MG63 (cell line): ENCODE measurements at places on chromosomes 3 and 15. TPM values are rescaled to one million over a fixed set of nuclear protein-coding genes. Genes with fewer than 3 reads are reported as not detected.

DNA sequence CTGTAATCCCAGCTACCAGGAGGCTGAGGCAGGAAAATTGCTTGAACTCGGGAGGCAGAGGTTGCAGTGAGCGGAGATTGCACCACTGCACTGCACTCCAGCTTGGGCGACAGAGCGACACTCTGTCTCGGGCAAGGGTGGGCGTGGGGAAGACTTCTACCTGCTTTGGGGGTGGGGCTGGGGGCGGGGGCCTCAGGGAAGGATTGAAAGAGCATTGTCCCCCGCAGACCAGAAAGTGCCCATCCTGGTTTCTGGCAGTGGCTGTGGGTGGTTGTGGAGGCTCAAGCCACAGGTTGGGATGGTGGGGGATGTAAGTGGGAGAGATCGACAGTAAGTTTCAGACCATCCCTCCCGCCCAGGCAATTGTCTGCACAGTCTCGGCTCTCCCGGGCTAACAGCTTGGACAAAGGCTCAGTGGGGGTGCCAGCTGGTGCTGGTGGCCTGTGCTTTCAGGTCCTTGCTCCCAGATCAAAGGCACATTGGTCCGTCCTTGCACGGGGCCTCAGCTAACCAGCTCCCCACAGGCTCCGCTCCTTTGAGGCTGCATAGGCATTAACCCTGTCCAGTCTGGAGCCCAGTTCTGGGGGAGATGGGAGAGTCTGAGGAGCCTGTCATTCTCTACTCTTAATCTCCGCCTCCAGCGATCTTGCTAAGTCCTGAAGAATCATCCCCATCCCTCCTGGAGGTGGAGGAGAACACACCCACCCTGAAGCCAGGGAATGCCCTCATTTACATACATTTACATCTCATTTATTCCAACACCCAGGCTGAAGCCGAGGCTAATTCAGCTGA is 8.6 kb downstream of the SCN5A start:
- no peak for DNase-seq

DNA sequence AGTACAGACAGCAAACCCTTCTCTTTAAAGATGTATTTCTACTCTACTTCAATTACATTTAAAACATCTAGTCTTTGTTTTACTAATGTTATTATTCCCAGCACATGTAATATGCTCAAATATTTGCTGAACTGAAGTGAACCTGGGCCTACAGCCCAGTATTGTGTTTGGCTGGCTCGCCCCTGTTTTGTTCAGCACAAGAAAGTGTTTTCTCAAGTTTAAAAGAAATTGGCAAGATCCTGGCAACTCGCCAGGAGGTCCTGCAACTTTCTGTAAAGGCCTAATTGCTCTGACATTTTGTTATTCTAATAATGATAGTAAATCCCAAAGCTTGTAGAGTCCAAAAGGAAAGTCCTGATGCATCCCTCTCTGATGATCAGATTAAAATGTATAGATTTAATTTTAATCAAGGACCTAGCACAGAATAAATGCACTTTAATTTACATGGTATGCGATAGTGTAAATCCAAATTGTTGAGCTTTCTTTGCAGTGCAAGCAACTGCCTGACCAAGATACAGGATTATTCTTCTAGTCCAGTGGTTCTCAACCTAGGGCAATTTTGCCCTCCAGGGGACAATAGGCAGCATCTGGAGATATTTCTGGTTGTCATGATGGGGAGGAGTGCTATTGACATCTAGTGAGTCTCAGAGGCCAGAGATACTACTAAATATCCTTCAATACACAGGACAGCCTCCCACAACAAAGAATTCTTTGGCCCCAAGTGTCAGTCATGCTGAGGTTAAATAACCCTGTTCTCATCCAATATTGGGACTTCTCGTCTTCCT is 35.7 kb upstream of the TMOD3 start:
- DNase-seq = peak; percentile 42

DNA sequence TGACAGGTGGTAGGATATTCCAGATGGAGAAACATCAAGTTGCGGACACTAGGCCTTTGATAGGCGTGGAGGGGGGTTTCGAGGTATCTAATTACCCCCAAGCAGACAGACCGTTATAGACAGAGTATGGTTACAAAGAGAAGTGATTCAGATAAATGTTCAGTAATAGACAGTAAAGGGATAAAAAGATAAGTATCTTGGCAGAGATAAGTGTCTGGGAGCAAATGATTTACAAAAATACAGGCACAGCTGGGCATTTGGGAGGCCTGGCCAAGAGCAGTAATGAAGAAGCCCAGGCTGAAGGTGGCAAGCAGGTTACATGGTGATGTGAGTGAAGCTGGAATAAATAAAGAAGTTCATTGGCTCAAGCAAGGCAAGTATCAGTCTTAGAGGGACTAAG is 659 bp upstream of the MYH15 start:
- no peak for DNase-seq

- no peak for DNase-seq
Measured at GRCh38 chr3:42694366-42694765, 8.2 kb downstream of the HHATL start.

DNA sequence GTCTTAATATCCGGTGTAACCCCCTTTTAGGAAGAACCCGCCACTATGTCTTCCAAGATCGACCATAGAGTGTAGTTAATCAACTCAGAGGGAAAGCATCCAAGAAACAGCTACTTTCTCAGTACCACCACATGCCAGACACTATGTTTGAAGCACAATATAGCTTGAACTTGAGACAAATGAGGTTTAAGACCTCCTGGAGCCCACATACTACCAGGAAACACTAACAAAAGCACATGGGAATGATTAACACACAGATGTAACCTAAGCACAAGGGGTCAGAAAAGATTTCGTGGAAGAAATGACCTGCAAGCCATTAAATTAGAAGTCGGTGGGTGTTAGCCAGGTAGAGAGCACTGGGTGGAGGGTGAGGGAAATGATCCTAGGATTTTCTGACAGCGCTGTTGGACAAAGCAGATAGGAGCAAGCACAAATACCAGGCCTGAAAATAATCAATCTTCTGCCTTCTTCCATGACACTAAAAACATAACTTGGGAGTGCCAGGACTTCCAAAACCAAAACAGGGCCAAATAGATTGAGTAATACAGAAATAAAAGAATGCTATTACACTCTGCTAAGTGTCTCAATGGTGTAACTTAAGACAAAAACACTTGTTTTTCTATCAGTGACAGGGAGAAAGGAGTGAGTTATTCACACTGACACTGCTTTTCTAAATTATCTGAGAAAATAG is 213.7 kb downstream of the FOXP1 start:
- no peak for DNase-seq

DNA sequence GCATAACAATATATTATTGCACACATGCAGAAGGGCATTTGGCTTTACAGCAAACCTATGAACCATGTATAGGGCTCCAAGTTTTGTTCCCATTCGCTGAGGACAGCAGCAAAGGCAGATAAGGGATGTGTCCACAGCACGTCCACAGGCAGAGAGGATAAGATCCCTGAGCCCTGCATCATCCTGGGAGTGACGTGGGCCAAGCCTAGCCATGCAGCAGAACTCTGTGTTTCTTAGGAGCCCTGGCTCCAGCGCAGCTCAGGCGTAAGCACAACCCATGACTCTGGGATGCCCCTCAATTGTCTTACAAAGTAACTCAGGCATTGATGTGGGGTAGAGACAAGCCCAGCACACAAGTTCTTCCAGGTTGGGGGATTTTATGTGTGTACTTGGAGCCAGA is 194.3 kb upstream of the CTDSPL start:
- DNase-seq = no peak

GRCh38 chr3:81352867-81353266 is 408.6 kb downstream of the GBE1 start:
- no peak for DNase-seq

DNA sequence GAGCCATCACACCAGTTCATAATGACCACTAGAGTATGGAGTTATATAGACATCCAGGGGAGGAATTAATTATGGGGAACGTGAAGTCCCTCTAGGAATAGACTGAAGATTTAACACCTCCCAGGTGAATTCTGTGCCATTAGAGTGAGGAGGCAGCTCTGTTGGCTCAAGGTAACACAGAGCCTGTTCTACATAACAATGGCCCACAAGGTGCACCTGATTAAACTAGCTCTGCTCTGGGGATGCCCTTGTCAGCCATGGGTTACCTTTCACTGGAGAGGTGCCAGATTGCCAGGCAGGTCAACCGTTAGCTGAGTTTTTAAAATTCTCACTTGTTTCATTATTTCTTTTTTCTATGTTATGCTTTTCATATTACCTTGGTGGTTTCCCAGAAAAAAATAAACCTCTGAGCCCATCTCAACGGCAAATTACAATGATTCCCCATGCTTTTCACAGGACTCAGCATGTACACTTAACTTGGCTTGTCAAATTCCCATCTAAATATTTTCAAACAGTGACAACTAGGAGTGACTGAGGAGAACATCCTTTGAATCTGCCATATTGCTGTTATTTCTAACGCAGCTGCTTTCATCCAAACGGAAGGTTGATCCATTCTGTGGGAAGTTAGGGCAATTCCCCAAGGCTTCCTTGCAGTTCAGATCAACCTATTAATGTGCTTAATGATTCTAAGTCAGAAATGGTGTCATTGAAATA is 512.9 kb downstream of the MCTP2 start:
- DNase-seq = no peak

DNA sequence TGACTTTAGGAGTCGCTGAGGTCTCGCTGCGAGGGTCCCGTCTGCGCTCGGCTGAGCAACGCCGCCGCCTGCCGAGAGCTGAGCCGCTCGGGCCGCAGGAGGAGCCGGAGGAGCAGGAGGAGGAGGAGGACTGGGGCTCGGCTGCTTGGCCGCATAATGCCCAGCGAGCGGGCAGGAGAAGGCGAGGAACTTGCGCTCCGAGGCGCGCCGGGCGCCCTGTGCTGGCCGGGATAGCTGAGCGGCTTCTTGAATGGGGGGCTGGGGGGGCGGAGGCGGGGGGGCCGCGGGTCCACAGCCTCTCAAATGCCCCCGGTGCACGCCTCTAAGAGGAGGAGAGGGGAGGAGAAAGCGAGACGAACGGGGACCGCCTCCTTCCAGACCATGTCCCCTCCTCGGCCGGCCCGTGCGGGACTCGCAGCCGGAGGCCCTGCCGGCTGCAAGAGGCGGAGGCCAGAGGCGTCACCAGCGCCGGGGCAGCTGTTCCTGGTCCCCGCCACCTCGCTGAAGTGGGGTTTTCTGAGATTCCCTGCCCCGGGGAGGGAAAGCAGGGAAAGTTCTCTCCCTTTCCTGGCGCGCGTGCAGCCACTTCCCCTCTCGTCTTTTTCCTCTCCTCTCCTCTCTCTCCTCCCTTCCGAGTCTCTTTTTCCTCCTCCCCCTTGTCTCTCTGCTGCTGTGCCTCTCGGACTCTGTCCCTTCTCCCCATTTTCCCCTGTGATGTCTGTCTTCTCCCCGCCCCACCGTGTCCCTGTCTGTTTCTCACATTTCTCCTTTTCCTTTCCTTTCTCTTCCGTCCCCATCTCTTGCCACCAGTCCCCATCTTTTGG is at the start of gene ADAMTS9:
Gene ADAMTS9 (minus strand): TSS at position 220 of the 824 bp plus-strand sequence. CDS start 343 bp downstream, outside the sequence.
- peak; percentile 33 for DNase-seq

GRCh38 chr3:122975924-122976293 is 51.7 kb downstream of the SEMA5B start:
- no peak for DNase-seq

DNA sequence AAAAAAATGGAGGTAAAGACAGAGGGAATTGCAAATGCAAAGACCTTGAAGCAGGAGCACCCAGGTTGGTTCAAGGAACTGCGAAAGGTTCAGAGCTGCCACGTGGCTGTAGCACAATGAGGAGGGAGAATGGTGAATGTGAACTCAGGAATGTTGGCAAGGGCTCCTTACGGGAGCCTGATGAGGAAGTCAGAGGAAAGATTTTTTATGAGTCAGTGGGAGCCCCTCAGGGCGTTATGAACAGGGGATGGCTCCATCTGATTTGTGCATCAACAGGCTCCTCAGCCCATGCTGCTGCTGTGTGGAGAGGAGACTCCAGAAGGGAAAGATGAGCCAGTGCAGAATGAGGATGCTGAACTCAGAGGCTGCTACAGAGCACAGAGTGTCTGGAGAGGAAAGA is 194.4 kb downstream of the ARRDC4 start:
- peak; percentile 85 for DNase-seq

DNA sequence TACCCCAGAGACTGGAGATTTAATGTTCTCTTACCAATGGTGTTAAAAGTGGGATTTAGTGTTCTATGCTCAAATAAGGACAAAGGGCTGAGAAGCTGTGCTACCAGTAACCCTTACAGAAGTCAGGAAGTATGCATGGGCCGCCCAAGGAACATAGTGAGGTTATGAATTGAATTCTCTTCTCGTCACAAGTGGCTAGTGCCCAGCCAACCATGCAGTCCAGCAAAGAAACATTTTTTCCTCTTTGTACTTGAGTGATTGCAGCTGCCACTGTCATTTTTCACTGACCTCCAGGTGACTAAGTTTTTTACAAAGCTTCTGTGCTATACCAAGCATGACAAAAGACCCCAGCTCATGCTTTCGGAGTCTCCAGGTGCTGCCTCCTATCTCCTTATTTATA is 110.6 kb upstream of the DCBLD2 start:
- DNase-seq = no peak

GRCh38 chr3:184620475-184621119 is 59.0 kb downstream of the EPHB3 start:
- DNase-seq = no peak

DNA sequence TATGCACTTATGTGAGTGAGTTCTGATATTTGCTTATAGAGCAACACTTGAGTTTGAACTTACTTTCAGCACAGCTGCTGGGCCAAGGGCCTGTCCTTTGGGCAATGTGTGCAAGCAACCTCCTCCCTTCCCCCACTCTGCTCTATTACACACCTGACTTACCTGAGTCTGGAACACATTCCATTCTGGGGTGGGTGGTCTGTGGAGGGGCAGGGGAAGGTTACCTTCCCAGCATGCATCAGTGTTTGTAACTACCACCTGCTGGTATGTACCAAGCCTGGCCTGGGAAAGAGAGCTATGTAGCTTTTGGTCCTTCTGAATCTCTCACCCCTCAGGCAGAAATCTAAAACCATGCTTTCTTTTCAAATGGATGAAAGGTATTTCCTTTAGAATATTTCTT is 103.0 kb downstream of the ISL2 start:
- no peak for DNase-seq

GRCh38 chr3:24678421-24678865 is 183.8 kb upstream of the THRB start:
- DNase-seq = peak; percentile 38

- DNase-seq = no peak
Measured at GRCh38 chr3:60772584-60772983, 478.7 kb downstream of the FHIT start.

The RAMAC gene
- total RNA-seq = 25.1 and 28.5 TPM in 2 replicates

The ADGRG7 gene
- 46.3 and 51.3 TPM in 2 replicates for total RNA-seq

The ITGA11 gene
- 41.0 and 63.4 TPM in 2 replicates for total RNA-seq

The ETV5 gene
- total RNA-seq = 21.8 and 36.4 TPM in 2 replicates

The CELSR3 gene
- 0.05 and 0.16 TPM in 2 replicates for total RNA-seq
